ENCODE measurements at places on chromosomes 2 and 18.

DNA sequence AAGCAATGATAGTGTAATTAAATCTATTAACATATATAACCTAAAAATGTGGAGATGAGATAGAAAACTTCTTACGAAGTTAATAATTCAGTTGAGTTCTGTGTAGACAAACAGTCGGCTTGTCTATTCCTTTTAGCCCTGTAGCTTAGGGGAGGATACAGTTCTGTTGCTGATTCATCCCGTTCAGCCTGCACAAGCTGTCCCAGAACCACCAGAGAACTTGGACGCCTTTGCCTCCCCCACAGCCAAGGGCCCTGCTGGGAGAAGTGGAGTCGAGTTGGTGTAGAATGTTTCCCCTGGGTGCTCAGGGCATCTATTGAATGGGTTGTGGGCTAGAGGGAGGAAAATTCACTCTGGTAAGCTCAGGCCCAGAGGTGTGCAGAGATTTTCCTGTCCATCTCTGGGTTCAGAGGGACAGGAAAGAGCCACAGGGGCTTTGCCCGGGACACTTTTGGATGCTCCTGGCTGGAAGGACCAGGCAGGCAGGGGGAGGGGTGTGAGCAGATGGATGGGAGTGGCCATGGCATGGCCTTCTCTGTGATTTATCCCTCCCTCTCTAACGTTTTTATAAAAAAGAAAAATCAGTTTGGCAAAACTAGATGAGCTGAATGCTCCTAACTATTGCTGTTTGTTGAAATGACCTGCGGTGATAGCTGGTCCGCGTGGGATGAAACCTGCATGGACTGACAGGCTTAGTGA is 42.8 kb upstream of the GALR1 start:
- peak; percentile 74 for DNase-seq

- DNase-seq = no peak
These were observed 2.7 kb downstream of the CDH7 start for GRCh38 chr18:65753520-65753919.

DNA sequence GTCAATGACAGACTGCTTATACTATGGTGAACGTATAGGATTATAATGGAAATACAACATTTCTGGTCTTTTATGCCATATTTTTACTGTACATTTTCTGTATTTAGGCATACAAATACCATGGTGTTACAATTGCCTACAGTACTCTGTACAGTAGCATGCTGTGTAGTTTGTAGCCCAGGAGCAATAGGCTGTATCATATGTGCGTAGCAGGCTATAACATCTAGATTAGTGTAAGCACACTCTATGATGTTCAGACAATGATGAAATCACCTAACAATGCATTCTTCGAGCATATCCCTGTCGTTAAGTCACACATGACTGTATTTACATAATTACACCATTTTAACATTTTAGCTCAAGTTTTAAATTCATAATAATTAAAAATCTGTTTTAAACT is 556.6 kb upstream of the ZNF804A start:
- no peak for DNase-seq

- DNase-seq = peak; percentile 35
These were observed 180.4 kb downstream of the MBD5 start for GRCh38 chr2:148201075-148202004.

DNA sequence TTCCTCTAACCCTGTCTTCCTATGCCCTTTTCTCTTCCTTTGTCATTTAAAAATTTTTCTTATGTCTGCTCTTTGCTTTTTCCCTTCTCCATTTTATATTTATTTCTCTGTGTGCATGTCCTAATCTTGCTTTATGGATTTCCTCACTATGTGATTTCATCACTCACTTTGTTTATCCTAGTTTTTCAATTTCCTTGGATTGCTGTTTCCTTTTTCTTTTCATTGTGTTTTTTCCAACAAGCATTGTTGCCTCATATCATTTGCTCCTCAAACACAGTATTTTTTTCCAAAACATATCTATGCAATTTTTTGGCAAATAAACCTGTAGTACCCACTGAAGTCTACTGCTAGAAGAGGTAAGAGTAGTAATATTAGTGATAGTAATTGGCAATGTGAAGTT is 67.4 kb upstream of the PNPT1 start:
- DNase-seq = peak; percentile 76

Measured in fibroblast of villous mesenchyme (primary cell).